Left kidney (tissue), 8 donors: ENCODE measurements at places on chromosomes 1 and 21. TPM values are rescaled to one million over a fixed set of nuclear protein-coding genes. Genes with fewer than 3 reads are reported as not detected.

WNT9A gene
- polyA plus RNA-seq = 1.3 TPM

NAV1 gene
- 21.6 TPM for polyA plus RNA-seq

SRSF10 gene
- polyA plus RNA-seq = 315 TPM

GLIS1 gene
- polyA plus RNA-seq = 2.5 TPM

USH2A gene
- 0.38 TPM for polyA plus RNA-seq

FAM163A gene
- polyA plus RNA-seq = 0.57 TPM

MPL gene
- 0.83 TPM for polyA plus RNA-seq

CD52 gene
- polyA plus RNA-seq = 5.6 TPM

AJAP1 gene
- polyA plus RNA-seq = 0.68 TPM

CENPF gene
- 153 TPM for polyA plus RNA-seq

RPS6KA1 gene
- polyA plus RNA-seq = 22.1 TPM

C4BPA gene
- polyA plus RNA-seq = 0.52 TPM
